ENCODE measurements at places on chromosomes 4 and X.

DNA sequence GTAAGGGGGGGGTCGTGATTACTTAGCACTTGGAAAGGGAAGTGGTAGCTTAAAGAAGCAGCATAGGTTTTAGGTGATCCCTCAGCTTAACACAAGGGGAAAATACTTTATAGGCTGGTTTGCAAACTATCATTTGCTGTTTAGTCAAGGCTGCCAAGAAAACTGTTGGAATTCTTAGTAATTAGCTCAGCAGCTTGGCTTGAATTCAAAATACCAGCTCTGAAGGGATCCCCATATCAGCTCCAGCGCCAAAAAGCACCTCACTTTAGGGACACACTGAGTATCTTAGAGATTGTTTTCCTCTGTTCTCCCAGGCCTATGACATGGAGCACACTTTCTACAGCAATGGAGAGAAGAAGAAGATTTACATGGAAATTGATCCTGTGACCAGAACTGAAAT, 8.8 kb downstream of the TNMD start:
- no peak for DNase-seq

DNA sequence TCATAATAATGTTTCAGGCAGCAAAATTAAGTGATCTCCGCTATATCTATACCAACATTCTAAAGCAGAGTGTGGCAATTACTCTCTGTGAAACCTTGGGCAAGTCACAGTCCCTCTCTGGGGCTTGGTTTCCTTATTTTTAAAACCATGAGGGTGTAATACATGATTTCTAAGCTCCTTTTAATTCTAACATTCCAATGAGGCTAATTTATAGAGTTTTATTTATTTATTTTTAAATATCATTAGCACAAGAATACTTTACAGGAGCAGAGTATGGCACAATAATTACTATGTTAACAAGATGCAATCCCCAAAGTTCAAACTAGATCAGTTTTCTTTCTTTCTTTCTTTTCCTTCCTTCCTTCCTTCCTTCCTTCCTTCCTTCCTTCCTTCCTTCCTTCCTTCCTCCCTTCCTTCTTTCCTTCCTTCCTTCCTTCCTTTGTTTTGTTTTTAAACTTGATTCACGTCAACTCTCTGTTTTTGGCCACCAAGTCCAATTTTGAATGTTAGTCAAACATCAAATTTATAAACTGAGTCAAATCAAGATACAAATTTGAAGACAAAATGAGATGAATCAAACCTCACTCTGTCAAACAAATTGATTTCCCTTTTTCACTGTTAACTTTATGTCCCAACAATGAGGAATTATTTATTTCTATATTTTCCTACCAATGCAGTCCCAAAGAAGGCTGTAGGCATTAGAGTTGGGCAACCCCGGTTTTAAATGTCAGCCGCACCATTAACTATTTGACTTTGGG, 50.2 kb upstream of the GPR174 start:
- DNase-seq: no peak

DNA sequence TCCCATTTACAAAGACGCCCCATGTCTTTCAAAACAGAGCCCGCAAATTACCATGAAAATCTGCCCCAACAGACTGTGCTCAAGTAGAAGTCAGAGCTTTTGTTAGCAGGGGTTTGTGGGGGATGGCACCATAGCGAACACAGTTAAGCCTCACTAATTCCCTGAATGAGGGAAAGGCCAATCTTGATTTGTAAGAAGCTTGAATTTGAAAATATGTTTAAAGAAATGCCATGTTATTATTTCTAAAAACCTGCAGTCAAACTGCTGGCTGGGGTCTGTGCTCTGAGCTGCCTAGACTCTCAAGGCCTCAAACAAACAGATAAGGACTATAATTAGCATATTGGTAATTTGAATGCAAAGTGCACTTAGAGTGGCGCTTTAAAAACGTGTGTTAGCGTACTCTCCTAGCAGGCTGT, 9.4 kb upstream of the PAK3 start:
- no peak for DNase-seq

- no peak for DNase-seq
Measured at GRCh38 chr4:122775987-122776836, 43.7 kb downstream of the BBS12 start.

- no peak for DNase-seq
Measured at GRCh38 chrX:15864629-15865028, 10.0 kb upstream of the AP1S2 start.

DNA sequence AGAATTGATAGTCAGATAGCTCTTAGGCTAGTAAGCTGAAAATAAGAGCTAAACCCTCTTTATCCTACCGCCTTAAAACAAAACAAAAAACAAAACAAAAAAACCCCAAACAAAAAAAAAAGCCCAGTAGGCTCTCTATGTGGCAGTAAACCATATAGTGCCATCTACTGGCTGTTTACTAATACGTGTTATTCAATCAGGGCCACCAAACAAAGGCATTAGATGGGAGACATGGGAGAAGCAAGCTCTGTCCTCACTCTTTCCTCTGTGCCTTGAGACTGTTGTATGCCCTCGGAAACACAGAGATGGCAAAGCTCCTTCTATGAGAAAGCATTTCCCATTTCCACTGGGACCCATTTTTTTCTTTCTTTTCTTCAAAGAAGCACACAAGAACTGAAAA, 148.8 kb upstream of the MID1 start:
- no peak for DNase-seq
